Lung (tissue), 17 donors: ENCODE measurements at places on chromosomes 2 and 18. TPM values are rescaled to one million over a fixed set of nuclear protein-coding genes. Genes with fewer than 3 reads are reported as not detected.

DNA sequence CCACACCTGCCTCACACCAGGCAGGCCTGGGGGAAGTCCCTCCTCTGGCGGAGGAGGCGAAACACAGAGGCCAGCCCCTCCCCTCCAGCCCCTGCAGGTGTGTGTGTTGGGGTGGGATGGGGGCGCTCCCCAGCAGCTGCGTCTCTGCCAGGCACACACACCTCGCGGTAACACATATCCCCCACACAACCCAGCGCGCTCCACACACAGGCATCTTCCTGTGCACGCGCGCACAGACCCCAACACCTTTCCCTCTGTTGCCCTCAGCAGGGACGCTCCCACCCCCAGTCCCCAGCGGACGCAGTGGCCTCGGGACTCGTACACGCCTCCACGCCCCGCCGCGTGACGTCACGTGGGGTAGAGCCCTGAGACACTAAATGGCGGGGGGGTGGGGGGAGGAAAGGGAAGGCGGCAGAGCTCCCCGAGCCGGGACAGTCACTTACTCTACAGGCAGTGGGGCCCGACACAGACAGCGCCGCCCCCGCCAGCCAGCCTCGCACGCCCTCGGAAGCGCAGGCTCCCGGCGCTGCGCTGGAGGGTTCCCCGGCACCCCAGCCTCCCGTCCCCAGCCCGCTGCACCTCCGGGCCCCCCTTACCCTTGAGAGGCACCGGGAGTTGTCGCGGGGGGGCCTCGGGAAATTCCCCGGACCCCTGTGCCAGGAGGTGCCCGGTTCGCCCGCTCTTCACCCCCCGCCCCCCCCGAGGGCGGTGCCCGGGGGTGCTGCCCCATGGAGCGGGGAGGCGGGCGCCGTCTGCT is at the start of gene WNT10A:
Gene WNT10A (plus strand): TSS at position 751 of the 757 bp plus-strand sequence. CDS start 144 bp downstream, outside the sequence.
- no peaks in the 10 kb centered on the region for H3K4me1 ChIP-seq
- no peak within 1 kb of the TSS for H3K27ac ChIP-seq
- no peaks in the 10 kb centered on the region for H3K36me3 ChIP-seq
- no peak for DNase-seq
- peaks cover 54% of the 10 kb centered on the region for H3K27me3 ChIP-seq

DNA sequence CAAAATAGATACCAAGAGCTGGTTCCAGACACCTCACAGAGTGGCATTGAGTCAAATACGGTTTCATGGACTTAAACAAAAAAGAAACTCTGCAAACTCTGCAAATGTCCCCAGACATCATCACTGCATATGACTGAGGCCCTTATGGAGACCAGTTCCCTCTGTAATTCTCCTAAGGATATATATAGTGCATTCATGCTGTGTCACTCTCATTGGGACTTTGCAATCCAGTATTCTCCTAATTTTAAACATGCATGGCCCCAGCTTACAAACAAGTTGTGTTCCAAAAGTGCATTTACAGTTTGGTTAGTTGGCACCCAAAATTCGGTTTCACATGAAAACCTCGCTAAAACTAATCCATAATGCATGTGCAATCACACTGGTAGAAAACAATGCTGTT is 18.6 kb upstream of the INO80C start:
- H3K27me3 ChIP-seq, result no peaks in the 10 kb centered on the region
- DNase-seq, result no peak
- H3K4me3 ChIP-seq, result no peak overlapping the region
- no peak overlapping the region for H3K27ac ChIP-seq

GRCh38 chr18:8938817-8939216 is 163.7 kb upstream of the NDUFV2 start:
- H3K36me3 ChIP-seq, result no peaks in the 10 kb centered on the region
- no peak overlapping the region for H3K27ac ChIP-seq
- peaks cover 7% of the 10 kb centered on the region for H3K4me1 ChIP-seq
- no peaks in the 10 kb centered on the region for H3K27me3 ChIP-seq
- no peak overlapping the region for H3K4me3 ChIP-seq

Gene DNAH7
- polyA plus RNA-seq, result 1.9 TPM

GRCh38 chr2:213152065-213152794 is 818 bp upstream of the IKZF2 start:
- H3K4me1 ChIP-seq, result no peaks in the 10 kb centered on the region
- no peaks in the 10 kb centered on the region for H3K36me3 ChIP-seq
- DNase-seq, result peak; percentile 56
- no peaks in the 10 kb centered on the region for H3K27me3 ChIP-seq
- H3K4me3 ChIP-seq, result peak overlapping the region; percentile 84

- H3K36me3 ChIP-seq, result no peaks in the 10 kb centered on the region
- H3K27ac ChIP-seq, result no peak overlapping the region
- H3K4me1 ChIP-seq, result no peaks in the 10 kb centered on the region
- no peak overlapping the region for H3K4me3 ChIP-seq
- no peaks in the 10 kb centered on the region for H3K27me3 ChIP-seq
Observed at GRCh38 chr18:56238576-56238975, 399.8 kb downstream of the TXNL1 start.

Gene KCNS3
- 15.4 TPM for polyA plus RNA-seq

Gene PPP1R7
- 66.3 TPM for polyA plus RNA-seq

Gene CPS1
- polyA plus RNA-seq, result 0.35 TPM

GRCh38 chr2:166179201-166179600 is 51.4 kb upstream of the SCN1A start:
- H3K27me3 ChIP-seq, result no peaks in the 10 kb centered on the region
- H3K27ac ChIP-seq, result no peak overlapping the region
- H3K4me1 ChIP-seq, result no peaks in the 10 kb centered on the region

DNA sequence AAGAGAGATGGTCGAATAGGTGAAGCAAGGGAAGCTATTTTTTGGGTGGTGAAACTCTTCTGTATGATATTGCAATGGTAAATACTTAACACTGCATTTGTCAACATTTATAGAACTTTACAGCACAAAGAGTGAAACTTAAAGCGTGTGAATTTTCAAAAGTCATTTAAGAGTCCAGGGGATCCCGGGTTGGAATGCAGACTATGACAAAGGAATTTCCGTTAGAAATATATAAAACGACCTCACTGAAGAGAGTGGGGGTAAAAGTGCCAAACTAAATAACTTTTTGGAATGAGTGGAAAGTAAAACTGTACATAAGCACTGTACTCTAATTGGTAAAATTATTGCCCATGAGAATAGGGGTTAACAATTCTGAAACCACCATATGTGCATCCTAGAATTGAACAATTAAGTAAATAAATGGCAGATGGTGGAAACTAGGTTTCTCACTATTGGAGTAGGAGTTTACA is 191.0 kb upstream of the FN1 start:
- no peak overlapping the region for H3K27ac ChIP-seq
- no peak overlapping the region for H3K4me3 ChIP-seq
- H3K36me3 ChIP-seq, result no peaks in the 10 kb centered on the region
- H3K4me1 ChIP-seq, result no peaks in the 10 kb centered on the region
- H3K27me3 ChIP-seq, result no peaks in the 10 kb centered on the region

DNA sequence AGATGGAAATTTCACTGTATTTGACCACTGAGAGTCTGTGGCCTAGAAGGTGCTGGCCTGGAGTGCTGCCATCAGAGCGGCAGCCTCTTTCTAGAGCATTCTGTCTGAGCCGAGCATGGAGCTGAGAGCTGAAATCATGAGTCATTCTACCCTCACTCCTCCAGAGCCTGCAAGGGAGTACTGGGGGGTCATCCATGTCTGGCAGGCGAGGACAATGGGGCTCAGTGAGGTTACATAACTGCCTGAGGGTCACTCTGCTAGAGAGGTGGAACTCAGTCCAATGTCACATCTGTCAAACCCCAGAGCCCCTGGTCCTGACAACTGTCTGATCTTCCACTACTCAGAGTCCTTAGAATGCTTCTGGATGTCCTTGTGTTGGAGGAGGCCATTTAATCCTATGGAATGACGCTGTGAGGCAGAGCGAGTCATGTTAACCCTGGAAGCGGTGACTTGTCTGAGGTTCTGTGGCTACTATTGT is 65.3 kb downstream of the HAUS1 start:
- no peak for DNase-seq
- no peak overlapping the region for H3K27ac ChIP-seq
- H3K27me3 ChIP-seq, result no peaks in the 10 kb centered on the region
- H3K36me3 ChIP-seq, result no peaks in the 10 kb centered on the region
- peaks cover 6% of the 10 kb centered on the region for H3K4me1 ChIP-seq

Gene INHA
- polyA plus RNA-seq, result 0.98 TPM

Gene C2orf49
- 9.0 TPM for polyA plus RNA-seq
